ENCODE measurements at places on chromosomes 2 and 18.

DNA sequence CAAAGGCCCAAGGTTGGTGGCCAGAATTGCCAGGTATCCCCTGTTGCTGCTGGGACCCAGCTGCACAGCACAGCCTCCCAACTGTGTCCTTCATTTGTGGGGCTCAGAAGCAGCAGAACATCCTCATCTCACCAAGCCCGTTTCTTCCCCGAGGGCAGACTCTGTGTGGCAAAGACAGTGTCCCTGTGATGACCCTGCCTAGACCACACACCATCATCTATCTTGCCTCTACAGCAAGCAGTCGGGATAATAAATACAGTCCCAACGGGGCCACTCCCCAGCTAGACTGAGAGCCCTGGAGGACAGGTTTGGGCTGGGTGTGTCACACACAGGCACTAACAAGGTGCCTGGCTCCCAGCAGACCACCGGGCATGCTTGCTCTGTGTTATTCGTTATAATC is 93.4 kb downstream of the PTGR3 start:
- H3K4me1 ChIP-seq: no peaks in the 10 kb centered on the region
- H3K27me3 ChIP-seq: no peaks in the 10 kb centered on the region
- no peak for DNase-seq
- H3K36me3 ChIP-seq: no peaks in the 10 kb centered on the region
- no peak overlapping the region for H3K27ac ChIP-seq

GRCh38 chr2:77629539-77629938 is 107.4 kb upstream of the LRRTM4 start:
- no peak overlapping the region for H3K4me3 ChIP-seq
- H3K36me3 ChIP-seq: no peaks in the 10 kb centered on the region
- H3K27me3 ChIP-seq: no peaks in the 10 kb centered on the region
- H3K4me1 ChIP-seq: no peaks in the 10 kb centered on the region
- H3K27ac ChIP-seq: no peak overlapping the region
- no peak for DNase-seq

DNA sequence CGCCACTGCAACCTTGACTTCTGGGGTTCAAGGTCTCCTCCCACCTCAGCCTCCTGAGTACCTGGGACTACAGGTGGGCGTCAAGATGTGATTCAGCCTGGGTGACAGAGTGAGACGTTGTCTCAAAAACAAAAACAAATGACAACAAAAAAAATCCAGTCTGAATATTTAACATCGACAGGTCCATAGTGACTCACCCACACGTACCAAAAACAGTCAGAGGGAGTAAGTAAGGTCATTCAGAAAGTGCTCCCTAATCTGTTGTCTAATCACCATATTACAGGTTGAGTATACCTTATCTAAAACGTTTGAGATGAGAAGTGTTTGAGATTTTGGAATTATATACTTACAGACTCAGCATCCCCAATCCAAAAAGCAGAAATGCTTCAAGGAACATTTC is 24.4 kb downstream of the SAP130 start:
- no peaks in the 10 kb centered on the region for H3K27me3 ChIP-seq
- H3K4me1 ChIP-seq: no peaks in the 10 kb centered on the region
- H3K36me3 ChIP-seq: peaks cover 37% of the 10 kb centered on the region
- H3K4me3 ChIP-seq: no peak overlapping the region
- no peak overlapping the region for H3K27ac ChIP-seq

DNA sequence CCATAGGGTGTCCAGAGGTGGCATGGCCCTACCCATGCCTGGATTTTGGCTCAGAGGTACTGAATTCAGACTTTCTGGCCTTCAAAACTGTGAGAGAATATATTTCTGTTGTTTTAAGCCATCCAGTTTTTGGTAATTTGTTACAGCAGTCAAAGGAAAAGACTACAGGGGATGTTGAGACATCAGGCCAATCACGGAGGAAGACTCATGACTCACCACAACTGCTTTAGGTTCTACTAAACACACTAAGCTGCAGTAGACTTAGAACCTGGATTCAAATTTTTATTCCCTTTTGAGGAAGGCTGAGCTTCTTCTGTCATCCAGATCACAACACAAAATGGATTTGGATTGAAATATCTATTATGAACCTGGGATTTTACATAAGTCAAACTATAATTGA is 12.0 kb upstream of the C2orf66 start:
- H3K27ac ChIP-seq: no peak overlapping the region
- no peak overlapping the region for H3K4me3 ChIP-seq
- no peaks in the 10 kb centered on the region for H3K4me1 ChIP-seq
- H3K27me3 ChIP-seq: peaks cover 12% of the 10 kb centered on the region
- DNase-seq: no peak

Data from naive thymus-derived CD8-positive, alpha-beta T cell (primary cell).